Adrenal gland (tissue), 19 donors: ENCODE measurements at places on chromosomes 2 and 18.

- no peak for DNase-seq
Measured at GRCh38 chr2:25286025-25286400, 55.7 kb downstream of the DNMT3A start.

- DNase-seq: no peak
Measured at GRCh38 chr2:43708891-43709290, 32.7 kb upstream of the C1GALT1C1L start.

DNA sequence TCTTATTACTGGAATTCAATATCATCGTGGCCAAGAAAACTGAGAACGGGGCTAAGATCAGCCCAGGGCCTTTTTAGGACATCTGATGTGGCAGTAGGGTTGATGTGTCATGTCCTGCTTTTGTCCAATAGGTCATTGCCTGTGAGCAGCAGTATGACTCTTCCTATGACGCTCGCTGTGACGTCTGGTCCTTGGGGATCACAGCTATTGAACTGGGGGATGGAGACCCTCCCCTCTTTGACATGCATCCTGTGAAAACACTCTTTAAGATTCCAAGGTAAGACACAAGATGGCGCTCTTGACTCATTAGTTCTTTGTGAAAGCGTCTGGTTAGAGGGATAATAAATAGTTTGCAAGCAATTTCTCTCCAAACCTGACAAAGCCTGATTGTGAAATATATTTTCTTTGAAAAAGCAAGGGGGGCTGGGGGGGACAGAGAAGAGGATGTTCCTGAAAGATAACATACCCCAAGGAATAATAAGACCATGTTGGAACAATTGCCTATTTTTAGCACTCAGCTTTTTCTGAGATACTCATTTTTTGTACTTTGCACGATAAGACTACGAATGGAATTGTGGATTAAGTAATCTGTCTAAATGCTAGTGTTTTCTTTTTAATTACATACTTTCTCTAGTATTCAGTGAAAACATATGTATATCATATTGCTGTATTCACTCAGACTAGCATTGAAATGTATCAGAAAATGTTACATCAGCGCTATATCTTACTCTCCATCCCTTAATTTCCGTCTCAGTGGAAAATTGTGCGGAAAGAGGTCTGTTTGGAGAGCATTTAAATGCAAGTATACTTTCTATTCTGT lies 58.1 kb downstream of the MYO3B start:
- peak; percentile 26 for DNase-seq

DNA sequence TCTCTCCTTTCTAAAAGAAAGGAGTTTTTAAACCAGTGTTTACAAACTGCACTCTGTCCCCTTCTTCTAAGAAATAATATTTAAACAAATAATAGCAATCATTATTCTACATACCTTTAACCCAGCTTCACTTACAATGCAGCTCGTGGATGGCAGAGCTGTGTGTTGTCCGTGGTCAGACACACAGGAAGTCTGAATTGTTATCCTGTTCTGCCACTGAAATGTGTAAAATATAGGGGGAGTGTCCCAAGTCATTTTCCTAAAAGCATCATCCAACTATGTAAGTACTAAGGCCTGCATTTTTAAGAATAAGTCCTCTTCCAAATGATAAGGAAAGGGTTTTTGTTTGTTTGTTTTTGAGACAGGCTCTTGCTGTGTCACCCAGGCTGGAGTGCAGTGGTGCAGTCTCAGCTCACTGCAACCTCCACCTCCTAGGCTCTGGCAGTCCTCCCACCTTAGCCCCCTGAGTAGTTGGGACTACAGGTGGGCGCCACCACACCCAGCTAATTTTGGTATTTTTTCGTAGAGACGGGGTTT lies 2.7 kb upstream of the PPP4R1 start:
- DNase-seq: no peak

DNA sequence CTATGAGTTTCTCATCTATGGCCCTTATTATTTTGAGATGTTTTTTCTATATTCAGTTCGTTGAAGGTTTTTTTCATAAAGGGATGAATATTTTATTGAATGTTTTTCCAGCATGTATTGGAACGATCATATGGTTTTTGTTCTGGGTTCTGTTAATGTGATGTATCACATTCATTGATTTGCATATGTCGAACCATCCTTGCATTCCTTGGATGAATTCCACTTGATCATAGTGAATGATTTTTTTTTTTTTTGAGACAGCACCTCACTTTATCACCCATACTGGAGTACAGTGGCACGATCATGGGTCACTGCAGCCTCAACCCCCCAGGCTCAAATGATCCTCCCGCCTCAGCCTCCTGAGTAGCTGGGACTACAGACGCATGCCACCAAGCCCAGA lies 5.5 kb upstream of the NEMP2 start:
- no peak for DNase-seq

GRCh38 chr2:104848526-104848925 lies 5.4 kb upstream of the POU3F3 start:
- DNase-seq: no peak

DNA sequence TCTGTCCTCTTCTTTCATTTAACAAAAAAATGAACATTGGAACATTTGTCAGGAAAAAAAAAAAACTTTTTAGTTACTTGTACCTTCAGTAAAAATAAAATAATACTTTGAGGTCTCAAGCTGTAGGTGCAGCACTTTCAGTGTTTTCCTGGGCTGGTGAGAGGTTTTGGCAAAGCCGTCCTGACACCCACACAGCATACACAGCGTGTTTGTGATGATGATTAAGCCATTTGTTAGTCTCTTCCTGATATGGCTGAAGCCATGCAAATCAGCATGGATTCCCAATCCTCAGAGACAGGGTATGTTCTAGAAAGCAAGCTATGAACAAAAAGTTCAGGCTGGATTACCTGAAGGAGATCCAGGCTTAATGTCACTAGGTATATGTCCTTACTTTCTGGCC lies 236.8 kb downstream of the ZNF516 start:
- DNase-seq: no peak

DNA sequence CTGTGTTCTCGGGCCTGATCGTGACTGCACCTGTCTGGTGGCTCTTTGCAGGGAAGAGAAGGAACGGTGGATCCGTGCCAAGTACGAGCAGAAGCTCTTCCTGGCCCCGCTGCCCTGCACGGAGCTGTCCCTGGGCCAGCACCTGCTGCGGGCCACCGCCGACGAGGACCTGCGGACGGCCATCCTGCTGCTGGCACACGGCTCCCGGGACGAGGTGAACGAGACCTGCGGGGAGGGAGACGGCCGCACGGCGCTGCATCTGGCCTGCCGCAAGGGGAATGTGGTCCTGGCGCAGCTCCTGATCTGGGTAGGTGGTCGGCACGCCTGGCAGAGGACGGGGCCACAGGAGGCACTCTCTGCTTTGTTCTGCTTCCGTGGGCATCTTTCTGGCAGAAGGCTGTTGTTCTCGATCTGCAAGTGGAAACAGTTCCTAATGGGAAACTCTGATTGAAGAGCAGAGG lies 48.0 kb downstream of the GBX2 start:
- DNase-seq: no peak

DNA sequence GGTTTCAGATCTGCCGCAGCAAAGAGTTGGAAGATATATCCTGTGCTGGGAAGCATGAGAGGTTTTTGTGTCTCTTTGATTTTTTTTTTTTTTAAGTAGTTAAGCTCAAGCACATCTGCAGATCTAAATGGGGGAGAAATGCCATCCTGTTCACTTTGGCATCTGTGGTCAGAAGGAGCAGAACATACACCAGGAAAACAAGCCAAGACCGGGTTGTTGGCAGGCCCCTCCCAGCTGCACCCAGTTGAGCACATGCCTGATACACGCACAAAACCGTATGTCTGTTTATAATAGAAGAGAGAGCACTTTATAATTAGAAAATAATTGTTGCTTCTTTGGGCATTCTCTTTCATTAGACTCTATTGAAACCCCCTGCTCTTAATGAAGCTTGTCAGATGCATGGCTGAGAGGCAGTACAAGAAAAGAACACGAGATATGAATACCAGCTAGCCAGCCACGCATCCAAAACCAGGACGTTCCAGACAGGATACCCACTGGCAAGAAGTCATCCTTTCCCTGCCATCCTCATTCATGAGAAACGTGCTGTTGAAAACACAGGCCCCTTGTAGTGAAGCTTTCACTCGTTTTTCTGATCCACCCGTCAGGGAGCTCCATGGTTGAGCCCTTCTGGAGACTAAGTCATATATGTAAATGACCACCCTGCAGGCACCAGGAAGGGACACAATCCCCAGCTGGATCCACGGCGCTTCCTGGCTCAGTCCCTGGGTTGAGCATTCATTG lies 152.2 kb downstream of the ALPK2 start:
- DNase-seq: no peak

DNA sequence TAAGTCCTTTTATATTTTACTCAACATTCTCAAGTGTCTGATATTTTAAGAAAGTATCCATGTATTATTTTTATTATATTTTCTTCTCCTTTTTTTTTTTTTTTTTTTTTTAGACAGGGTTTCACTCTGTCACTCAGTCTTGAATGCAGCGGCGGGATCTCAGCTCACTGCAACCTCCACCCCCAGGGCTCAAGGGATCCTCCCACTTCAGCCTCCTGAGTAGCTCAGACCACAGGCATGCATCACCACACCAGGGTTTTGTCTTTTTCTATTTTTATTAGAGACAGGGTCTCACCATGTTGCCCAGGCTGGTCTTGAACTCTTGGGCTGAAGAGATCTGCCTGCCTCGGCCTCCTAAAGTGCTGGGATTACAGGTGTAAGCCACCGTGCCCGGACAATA lies 212.1 kb downstream of the TCF4 start:
- DNase-seq: no peak

- DNase-seq: peak; percentile 67
Measured at GRCh38 chr2:126658905-126659561, 3.1 kb downstream of the GYPC start.

DNA sequence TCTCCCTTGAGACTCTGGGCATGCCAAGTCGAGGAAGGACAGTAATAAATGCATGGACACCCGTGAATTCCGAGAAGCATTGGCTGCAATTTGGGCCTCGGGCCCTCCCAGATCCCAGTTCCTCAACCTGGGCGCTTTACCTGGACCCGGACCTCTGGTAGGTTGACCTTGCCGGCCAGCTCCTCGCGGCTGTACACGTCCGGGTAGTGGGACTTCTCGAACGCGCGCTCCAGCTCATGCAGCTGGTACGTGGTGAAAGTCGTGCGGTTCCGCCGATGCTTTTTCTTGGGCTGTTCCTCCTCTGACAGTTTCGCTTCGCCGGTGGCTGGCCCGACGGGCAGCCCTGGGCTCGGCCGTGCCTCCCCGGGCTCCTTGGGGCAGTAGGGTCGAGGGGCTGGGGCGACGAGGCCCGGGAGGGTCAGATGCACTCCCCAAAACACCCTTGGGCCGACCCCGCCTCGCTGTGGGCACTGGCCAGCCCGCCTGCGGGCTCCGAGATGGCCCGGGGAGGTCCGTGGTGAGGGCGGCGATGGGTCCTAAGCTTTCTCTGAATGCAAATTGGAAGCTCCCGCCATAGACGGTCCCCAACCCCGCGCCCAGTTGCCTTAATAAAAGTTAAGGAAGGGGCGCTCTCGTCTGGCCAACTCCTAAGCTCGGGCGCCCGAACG lies 899 bp downstream of the RAX start:
- DNase-seq: peak; percentile 13

DNA sequence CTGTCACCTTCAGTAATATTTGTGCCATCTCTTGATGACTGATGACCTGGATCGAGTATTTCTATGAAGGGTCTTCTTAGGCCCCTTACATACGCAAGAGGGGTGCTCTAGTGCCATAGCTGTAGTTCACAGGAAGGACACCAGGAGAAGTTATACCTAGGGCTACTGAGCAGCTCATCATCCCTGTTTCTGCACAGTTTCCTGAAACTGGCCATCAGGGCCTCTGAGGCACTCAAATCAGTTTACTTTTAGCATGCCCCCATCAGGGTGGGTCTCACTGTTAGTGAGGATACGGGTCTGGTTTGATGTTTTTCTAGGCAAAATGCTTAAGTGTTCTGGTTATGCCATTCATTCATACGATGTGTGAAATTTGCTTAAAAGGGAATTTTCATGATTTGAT lies 20.0 kb upstream of the FBLN7 start:
- DNase-seq: no peak

GRCh38 chr2:119416299-119416923 lies 15.2 kb upstream of the TMEM37 start:
- no peak for DNase-seq

- DNase-seq: no peak
Measured at GRCh38 chr2:62264186-62264585, 68.3 kb downstream of the B3GNT2 start.

DNA sequence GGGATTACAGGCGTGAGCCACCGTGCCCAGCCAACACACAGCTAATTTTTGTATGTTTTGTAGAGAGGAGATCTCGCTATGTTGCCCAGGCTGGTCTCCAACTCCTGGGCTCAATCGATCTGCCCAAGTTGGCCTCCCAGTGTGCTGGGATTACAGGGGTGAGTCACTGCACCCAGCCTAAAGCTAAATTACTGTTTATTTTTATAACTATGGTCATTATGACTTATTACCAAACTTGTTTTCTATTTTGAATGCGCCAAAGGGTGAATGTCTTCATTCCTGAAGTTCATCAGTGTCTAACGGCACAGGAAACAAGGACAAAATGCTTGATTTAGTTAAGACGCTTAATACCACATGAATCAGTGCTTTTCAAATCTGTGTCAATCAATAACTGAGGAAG lies 38.9 kb upstream of the GREB1L start:
- DNase-seq: no peak

DNA sequence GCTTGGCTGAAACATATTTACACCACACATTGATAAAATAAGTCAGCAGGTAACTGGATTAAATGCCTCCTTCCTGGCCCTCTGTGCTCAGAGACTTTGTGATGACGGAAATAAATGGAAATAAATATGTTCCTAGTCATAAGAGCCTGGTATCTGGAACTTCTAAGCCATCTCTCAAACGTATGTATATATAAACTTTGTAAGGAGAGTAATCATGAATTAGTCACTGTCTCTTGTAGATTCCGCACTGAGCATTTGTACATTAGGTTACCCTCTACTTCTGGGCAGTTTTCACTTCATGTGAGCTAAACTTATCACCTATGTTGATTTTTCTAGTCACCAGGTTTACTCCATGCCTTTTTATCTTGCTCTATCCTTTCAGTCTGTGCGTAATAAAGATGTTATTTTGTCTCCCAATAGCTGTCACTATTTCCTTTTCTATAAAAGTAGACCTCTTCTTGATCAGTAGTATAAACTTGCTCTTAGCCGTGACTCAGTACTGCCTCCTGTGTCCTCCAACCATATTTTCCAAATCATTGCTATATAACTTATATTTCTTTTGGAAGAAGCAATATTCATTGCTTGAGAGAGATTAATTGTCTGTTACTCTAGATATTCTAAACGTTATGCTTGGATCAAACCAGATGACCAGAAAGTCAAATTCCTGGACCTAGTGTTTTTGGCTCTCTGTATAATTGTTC lies 53.2 kb downstream of the FEZ2 start:
- DNase-seq: no peak
